ENCODE measurements at places on chromosomes 1 and 21.

DNA sequence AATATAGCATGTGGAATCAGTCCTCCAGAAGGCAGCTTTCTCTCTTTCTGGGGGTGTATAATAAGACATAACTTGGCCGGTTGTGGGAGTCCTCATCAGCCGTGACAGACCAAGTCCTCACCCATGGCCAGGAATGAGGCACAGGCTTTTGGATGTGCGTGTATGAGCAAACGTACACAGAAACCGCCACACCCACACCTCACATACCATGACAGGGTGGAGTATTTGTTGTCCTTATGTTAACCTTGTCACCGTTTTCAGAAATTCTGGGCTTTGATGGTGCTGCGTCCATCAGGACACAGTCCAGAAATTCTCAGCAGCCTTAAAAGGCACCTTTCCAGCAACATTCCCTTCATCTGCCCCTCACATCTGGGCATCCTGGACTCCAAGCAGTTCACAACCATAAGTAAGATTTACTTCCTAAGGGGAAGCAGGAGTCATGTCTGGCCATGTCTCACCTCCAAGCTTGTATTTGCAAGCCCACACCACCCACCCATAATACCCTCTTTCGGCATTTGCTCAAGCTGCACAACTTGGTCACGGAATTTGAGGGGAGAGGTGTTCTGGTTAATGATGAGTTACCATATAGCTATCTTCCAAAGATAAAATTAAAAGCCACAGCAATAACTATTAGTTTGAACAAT, 12.4 kb downstream of the C1orf116 start:
- DNase-seq: no peak

- DNase-seq: no peak
These were observed 206.8 kb upstream of the TMEM51 start for GRCh38 chr1:14946684-14947238.

- DNase-seq: no peak
These were observed 14.8 kb upstream of the DIP2A start for GRCh38 chr21:46443910-46444309.

- no peak for DNase-seq
These were observed 16.1 kb upstream of the MYCL start for GRCh38 chr1:39917825-39918224.

DNA sequence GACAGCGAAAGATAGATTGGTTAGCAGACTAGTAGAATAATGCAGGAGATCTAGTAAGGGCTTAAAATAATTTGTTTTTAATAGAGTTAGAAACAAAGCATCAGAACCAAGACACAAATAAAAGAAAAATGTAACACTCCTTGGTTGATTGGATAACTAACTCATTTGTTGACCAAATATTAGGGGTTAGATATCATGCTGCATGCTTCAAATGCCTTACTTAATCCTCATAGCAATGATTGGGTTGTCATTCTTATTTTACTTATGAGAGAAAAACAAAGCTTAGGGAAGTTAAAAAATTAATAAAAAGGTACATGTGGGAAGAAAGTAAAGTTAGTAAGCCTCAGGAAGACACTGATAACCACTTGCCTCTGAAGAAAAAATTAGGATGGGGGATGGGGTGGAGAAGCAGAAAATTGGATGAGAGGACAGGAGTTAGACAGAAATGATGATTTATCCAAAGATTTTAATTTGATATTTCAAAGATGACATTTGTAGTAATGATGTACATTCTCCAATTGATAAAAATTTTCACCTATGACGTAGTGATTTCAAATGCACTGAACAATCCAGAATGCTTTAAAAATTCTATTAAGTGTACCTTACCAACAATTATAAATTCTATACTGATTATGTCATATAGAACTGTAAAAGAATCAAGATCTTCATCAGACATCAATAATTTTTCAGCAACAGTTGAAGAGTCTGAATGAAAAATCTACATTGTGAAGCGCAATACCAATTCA, 374.7 kb downstream of the COL11A1 start:
- no peak for DNase-seq

DNA sequence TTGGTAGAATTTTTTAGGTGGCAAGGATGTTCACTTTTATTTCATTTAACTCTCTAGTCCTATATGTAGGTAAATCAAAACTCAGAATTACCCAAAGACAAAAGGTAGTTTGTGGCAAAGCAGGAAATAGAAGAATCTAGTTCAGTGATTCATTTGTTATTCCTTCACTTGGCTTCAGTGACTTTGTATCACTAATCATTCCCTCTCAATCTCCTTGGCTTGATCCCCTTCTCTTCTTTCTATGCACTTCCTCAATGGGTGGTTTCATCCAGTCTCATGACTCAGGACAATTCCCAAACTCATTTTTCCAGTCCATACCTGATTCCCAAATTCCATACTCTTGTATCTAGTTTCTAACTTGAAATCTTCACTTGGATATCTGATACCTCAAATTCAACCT, 64.9 kb downstream of the PRKACB start:
- no peak for DNase-seq

All from RPMI7951 (cell line).